ENCODE measurements at places on chromosomes 5 and 9. TPM values are rescaled to one million over a fixed set of nuclear protein-coding genes. Genes with fewer than 3 reads are reported as not detected.

Gene SPARC
- 78.7 TPM for total RNA-seq

Gene PHF24
- total RNA-seq: 0.68 TPM

Gene RNF183
- total RNA-seq: not detected

Gene SPAAR
- total RNA-seq: 0.07 TPM

Gene MLANA
- not detected for total RNA-seq

Gene SRD5A1
- total RNA-seq: 40.2 TPM

Gene ELOVL7
- 11.5 TPM for total RNA-seq

Gene GABRA6
- total RNA-seq: not detected

Gene LCN15
- total RNA-seq: not detected

Gene HTR1A
- total RNA-seq: not detected

Gene SLU7
- total RNA-seq: 67.3 TPM

All from nasal cavity respiratory epithelium epithelial cell of viscerocranial mucosa (primary cell).